Caco-2 (cell line): ENCODE measurements at places on chromosomes 1 and 21. TPM values are rescaled to one million over a fixed set of nuclear protein-coding genes. Genes with fewer than 3 reads are reported as not detected.
A peak's percentile ranks its signal among the peaks of the same experiment; 100 is the strongest.

GRCh38 chr1:181493885-181494284, 10.6 kb downstream of the CACNA1E start:
- H3K4me3 ChIP-seq: no peak overlapping the region
- H3K36me3 ChIP-seq: no peaks in the 10 kb centered on the region
- no peak overlapping the region for H3K27ac ChIP-seq
- H3K27me3 ChIP-seq: no peaks in the 10 kb centered on the region
- peaks cover 22% of the 10 kb centered on the region for H3K4me1 ChIP-seq

GRCh38 chr1:198680174-198680875, 41.5 kb downstream of the PTPRC start:
- no peaks in the 10 kb centered on the region for H3K36me3 ChIP-seq
- no peak for DNase-seq
- H3K27ac ChIP-seq: no peak overlapping the region
- no peaks in the 10 kb centered on the region for H3K27me3 ChIP-seq
- H3K4me3 ChIP-seq: no peak overlapping the region

GRCh38 chr1:177701654-177702353, 268.1 kb downstream of the SEC16B start:
- H3K27ac ChIP-seq: no peak overlapping the region
- no peak overlapping the region for H3K4me3 ChIP-seq
- H3K36me3 ChIP-seq: no peaks in the 10 kb centered on the region
- H3K27me3 ChIP-seq: no peaks in the 10 kb centered on the region
- H3K4me1 ChIP-seq: no peaks in the 10 kb centered on the region

GRCh38 chr21:31502537-31503143, 156.9 kb upstream of the SOD1 start:
- H3K27me3 ChIP-seq: no peaks in the 10 kb centered on the region
- H3K27ac ChIP-seq: peak overlapping the region; percentile 31
- H3K4me3 ChIP-seq: no peak overlapping the region
- DNase-seq: no peak
- peaks cover 28% of the 10 kb centered on the region for H3K4me1 ChIP-seq

GRCh38 chr1:206685769-206686477, 1.2 kb downstream of the MAPKAPK2 start:
- peaks cover 59% of the 10 kb centered on the region for H3K4me1 ChIP-seq
- DNase-seq: peak; percentile 74
- H3K36me3 ChIP-seq: no peaks in the 10 kb centered on the region

- H3K27ac ChIP-seq: no peak overlapping the region
- no peak for DNase-seq
- H3K36me3 ChIP-seq: no peaks in the 10 kb centered on the region
- H3K27me3 ChIP-seq: no peaks in the 10 kb centered on the region
These were observed 92.9 kb downstream of the KCNN3 start for GRCh38 chr1:154777154-154777553.

GRCh38 chr1:152961226-152961891, 9.1 kb upstream of the SPRR4 start:
- peaks cover 1% of the 10 kb centered on the region for H3K27me3 ChIP-seq
- H3K36me3 ChIP-seq: no peaks in the 10 kb centered on the region
- H3K4me3 ChIP-seq: no peak overlapping the region
- no peak for DNase-seq
- no peak overlapping the region for H3K27ac ChIP-seq
- H3K4me1 ChIP-seq: no peaks in the 10 kb centered on the region

- H3K36me3 ChIP-seq: no peaks in the 10 kb centered on the region; the same call in 1 of the 2 replicates
- DNase-seq: no peak
- H3K27ac ChIP-seq: no peak overlapping the region
These were observed 9.6 kb downstream of the RAB42 start for GRCh38 chr1:28601696-28602095.

GRCh38 chr1:172324086-172324485, 96.4 kb upstream of the C1orf105 start:
- H3K4me1 ChIP-seq: peaks cover 4% of the 10 kb centered on the region; the same call in 1 of the 2 replicates
- no peak overlapping the region for H3K27ac ChIP-seq
- H3K4me3 ChIP-seq: no peak overlapping the region
- DNase-seq: no peak
- H3K36me3 ChIP-seq: no peaks in the 10 kb centered on the region

GRCh38 chr1:25461849-25462248, 31.2 kb downstream of the MACO1 start:
- no peaks in the 10 kb centered on the region for H3K27me3 ChIP-seq
- no peaks in the 10 kb centered on the region for H3K4me1 ChIP-seq
- H3K4me3 ChIP-seq: no peak overlapping the region
- no peaks in the 10 kb centered on the region for H3K36me3 ChIP-seq
- DNase-seq: no peak
- H3K27ac ChIP-seq: no peak overlapping the region

DNA sequence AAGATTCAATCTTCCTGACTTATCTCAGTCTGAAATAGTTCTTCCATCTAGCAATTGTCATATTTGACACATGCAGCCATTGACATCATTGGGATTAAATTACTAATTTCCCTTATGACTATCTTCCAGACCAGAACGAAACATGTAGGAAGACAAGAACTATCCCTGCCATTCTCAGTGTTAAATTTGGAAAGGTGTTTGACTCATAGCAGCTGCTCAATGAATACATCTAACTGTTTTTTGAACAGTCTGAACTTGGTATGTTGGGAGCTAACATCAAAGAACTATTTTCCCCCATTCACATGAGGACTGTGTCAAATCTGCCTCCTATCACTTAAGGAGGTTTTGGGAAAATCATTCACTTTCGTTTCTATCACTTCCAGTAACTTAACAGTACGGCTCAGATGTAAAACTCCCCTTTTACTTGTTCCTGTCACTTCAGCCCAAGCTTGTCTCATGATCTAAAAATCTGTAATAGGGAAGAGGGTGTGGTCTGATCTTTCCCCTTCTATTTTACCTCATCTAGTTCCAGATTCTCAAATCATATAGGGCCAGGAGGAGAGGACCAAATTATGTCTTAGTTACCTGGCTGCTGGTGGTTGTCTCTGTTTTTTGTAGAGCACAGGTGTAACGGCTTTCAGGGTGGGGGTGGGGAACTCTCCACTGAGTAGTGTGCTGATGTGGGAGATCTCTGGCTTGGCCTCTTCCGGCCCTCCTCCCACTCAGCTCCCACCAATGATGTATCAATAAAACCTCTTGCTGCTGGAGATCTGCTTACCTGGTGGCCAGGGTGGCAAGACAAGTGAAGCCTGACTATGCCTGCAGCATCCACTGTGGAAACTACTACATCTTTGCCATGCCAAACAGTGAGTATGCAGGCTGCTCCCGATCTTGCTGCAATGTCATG, 26.2 kb upstream of the SLAMF1 start:
- H3K27ac ChIP-seq: no peak overlapping the region
- no peaks in the 10 kb centered on the region for H3K27me3 ChIP-seq
- no peak overlapping the region for H3K4me3 ChIP-seq
- no peaks in the 10 kb centered on the region for H3K36me3 ChIP-seq
- no peak for DNase-seq

GRCh38 chr1:87113313-87113712, 198.9 kb downstream of the HS2ST1 start:
- DNase-seq: no peak
- H3K4me3 ChIP-seq: no peak overlapping the region
- H3K36me3 ChIP-seq: no peaks in the 10 kb centered on the region
- no peaks in the 10 kb centered on the region for H3K27me3 ChIP-seq
- H3K4me1 ChIP-seq: 0 out of 2 replicates have a peak, but pooled peaks cover 3% of the 10 kb centered on the region

- H3K4me3 ChIP-seq: no peak overlapping the region
- DNase-seq: peak; percentile 51
- H3K27ac ChIP-seq: peak overlapping the region; percentile 60
These were observed 298.0 kb downstream of the KCTD3 start for GRCh38 chr1:215865060-215865459.

- H3K36me3 ChIP-seq: no peaks in the 10 kb centered on the region
- no peak overlapping the region for H3K4me3 ChIP-seq
- H3K27me3 ChIP-seq: no peaks in the 10 kb centered on the region
- no peak overlapping the region for H3K27ac ChIP-seq
- no peak for DNase-seq
These were observed 65.4 kb downstream of the LUZP1 start for GRCh38 chr1:23103001-23103889.

DNA sequence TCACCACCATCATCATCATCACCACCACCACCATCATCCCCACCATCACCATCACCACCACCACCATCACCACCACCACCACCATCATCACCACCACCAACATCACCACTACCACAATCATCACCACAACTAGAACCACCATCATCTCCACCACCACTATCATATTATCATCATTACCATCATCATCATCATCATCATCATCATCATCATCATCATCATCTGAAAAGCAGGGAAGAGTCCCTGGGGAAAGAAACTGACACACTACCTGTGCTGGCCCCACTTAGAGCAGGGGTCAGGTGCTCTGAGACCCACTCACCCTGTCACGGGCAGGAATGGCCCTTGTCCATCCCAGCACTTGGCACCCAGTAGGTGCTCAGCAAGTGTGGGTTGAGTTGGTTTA, 104.9 kb upstream of the IFFO2 start:
- peak overlapping the region; percentile 87 for H3K27ac ChIP-seq
- no peaks in the 10 kb centered on the region for H3K27me3 ChIP-seq
- no peaks in the 10 kb centered on the region for H3K36me3 ChIP-seq

DNA sequence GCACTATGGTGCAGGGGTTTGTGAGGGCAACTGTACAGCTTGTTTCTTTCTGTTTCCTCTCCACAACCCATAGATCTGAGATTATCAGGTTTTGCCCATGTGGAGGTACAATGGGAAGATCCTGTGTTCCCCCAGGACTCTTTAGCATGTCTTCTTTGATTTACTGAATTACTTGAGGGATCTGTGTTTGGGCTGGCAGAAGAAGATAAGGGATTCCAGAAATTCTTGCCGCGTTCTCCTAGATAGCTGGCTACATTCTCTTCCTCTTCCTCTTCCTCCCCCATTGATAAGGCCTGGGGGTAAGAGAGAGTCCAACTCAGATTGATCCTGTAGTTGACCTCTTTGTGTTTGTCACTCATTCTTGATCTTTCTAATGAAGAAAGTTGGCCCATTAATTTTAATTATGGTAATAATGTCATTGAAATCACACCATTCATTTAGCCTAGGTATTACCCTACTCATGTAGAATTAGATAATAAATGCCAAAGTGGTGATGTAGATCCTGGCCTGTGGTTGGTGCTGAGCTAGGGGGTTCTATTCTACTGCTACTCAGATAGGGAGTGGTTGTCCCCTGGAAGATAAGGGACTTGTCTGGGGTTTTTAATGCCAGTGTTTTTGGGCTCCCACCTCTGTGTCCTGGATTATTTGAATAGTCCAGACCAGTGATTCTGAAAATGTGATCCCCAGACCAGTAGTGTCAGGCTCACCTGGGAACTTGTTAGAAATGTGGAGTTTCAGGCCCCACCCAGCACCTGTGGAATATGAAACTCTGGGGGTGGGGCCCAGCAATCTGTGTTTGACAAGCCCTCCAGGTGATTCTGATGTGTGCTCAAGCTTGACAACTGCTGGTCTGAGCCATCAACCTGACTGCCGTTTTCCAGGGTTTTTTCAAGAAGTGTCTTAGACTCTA, 122.2 kb downstream of the NOS1AP start:
- no peaks in the 10 kb centered on the region for H3K36me3 ChIP-seq
- H3K27ac ChIP-seq: no peak overlapping the region
- H3K4me1 ChIP-seq: peaks cover 56% of the 10 kb centered on the region
- H3K27me3 ChIP-seq: no peaks in the 10 kb centered on the region
- H3K4me3 ChIP-seq: no peak overlapping the region

GRCh38 chr1:16326833-16327404, 25.4 kb downstream of the FBXO42 start:
- H3K4me3 ChIP-seq: no peak overlapping the region
- no peaks in the 10 kb centered on the region for H3K27me3 ChIP-seq
- H3K27ac ChIP-seq: no peak overlapping the region
- DNase-seq: no peak
- no peaks in the 10 kb centered on the region for H3K4me1 ChIP-seq

DNA sequence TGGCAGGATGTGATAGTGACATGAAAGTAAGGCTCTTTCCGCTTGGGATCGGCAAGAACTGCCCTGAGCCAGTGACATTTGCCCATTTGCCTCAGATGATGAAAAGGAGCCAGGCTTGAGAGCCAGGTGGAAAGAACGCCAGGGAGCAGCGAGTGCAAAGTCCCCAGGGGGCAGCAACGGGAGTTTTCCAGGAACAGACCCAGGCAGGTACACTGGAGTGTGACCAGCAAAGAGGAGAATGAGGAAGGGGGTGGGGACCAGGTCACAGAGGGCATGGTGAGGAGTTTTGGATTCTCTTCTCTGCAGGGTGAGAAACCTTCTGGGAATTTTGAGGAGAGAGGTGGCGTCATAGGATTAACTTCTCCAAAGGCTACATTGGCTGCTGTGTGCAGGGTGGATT, 10.8 kb upstream of the ETS2 start:
- no peaks in the 10 kb centered on the region for H3K36me3 ChIP-seq
- H3K4me3 ChIP-seq: no peak overlapping the region
- peaks cover 37% of the 10 kb centered on the region for H3K4me1 ChIP-seq
- no peak for DNase-seq

GRCh38 chr1:29969576-29969975, 733.3 kb downstream of the PTPRU start:
- no peak overlapping the region for H3K27ac ChIP-seq
- peaks cover 7% of the 10 kb centered on the region; the same call in 1 of the 2 replicates for H3K4me1 ChIP-seq
- H3K27me3 ChIP-seq: no peaks in the 10 kb centered on the region
- H3K4me3 ChIP-seq: no peak overlapping the region
- DNase-seq: no peak
- no peaks in the 10 kb centered on the region for H3K36me3 ChIP-seq

DNA sequence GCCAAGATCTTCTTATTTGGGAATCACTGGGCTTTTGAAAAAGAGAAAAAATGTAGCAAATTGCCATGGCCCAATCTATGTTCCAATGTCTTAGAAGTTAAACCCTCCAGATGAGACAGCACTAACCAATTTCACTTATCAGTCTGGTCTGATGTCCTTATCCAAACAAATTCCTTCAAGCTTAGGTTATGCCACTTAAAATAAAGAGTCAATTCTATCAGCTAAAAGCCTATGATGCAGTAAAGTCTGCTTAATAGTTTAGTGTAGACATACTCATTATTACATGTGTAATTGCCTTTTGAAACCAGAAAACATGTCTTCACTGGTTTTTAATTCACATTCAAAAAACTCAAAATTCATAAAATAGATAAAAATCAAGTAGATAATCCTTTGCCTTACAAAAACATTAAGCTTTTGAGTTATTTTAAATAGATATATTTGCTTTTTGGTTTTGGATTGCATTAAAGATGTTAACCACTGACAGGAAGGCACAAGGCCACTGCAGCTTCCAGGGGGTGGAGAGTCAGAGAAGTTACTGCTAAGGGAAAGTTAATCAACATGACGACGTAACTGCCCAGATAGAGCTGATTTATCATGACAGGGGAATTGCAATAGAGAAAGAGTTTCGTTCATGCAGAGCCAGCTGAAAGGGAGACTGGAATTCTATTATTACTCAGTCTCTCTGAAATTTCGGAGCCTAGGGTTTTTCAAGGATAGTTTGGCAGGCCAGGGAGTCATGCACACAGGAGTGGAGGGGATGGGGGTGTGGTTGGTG, 106.1 kb downstream of the MAP3K21 start:
- H3K4me1 ChIP-seq: no peaks in the 10 kb centered on the region
- no peak overlapping the region for H3K4me3 ChIP-seq
- H3K27ac ChIP-seq: no peak overlapping the region

IL10 gene
- not detected in 2 replicates for total RNA-seq

NPPA gene
- not detected in 2 replicates for total RNA-seq

TCHHL1 gene
- not detected in 2 replicates for total RNA-seq

LORICRIN gene
- total RNA-seq: not detected in 2 replicates

LCE2B gene
- not detected in 2 replicates for total RNA-seq

VSIG8 gene
- total RNA-seq: not detected in 2 replicates
